ENCODE measurements at places on chromosomes 2 and 18.

DNA sequence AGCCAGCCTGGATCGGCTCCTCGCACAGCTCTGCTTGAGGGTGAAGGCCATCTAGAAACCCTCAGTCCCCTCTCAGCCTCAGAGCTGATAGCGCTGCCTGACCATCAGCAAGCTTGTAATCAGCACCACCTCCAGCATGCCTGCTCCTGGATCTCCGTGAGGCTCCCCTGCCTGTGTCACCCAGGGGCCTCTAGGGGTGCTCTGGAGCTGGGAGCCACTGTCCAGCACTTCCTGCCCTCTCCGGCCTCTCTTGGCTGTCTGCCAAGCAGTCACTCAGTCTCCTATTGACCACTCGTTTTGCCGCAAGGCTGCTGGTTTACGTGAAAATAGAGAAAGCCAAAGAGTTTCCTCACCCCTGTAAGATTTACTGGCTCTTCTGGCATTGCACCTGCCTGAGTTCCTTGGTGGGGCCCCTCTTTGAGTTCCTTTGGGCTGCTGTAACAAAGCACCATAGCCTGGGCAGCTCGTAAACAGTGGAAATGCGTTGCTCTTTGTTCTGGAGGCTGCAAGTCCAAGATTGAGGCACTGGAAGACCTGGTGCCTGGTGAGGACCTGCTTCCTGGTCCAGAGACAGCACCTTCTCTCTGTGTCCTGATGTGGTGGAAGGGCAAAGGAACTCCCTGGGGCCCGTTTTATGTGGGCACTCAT is 17.9 kb downstream of the CAPN10 start:
- DNase-seq, result no peak

DNA sequence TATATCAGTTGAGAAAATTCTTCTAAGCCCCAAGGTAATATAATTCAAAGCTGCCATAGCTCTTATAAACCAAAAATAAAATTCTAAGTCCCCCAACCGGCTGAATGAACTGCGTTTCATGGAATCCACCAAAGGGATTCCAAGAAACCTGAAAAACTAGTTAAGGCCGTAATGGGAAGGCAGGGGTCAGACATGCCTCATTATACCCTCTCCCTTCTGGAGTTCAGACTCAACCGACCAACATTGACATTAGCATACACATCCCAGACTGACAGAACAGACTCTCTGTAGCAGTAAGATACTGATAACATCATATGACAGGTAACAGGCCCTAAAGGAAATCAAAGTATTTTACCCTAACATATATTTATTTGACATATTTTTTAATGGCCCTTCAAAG is 31.4 kb upstream of the PHLPP1 start:
- no peak for DNase-seq

DNA sequence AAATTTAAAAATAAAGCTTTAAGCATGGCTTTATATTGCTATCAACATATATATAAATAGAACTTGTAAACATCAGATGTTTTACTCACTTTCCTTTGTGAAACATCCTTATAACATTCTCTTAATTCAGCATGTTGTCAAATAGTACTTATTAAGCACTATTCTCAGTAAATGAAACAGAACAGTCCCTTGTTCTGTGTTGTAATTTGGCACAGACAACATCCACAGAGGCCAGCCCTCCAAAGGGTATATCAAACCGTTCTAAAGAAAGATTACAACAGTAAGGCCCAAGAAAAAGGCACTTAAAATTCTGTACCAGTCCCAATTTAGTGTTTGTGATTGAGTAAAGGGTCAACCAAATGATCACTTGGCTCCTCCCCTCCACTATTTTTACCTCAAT is 46.0 kb downstream of the GAREM1 start:
- DNase-seq, result no peak

DNA sequence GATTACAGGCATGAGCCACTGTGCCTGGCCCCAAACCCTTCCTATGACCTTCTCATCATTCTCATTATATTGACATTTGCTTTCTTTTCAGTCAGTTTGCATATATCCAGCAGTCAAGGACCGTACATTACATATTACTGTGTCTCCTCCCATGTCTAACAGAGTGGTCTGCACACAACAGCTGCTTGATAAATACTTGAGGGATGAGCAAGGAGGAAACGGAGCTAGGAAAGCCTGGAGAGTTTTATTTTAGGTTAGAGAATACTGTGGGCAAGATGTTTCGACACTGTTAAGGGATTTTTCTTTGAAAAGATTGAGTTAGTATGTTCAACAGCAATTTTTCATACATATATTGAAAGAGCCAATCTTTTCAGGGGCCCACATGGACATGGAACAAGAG is 76.2 kb upstream of the CHRNA1 start:
- no peak for DNase-seq

DNA sequence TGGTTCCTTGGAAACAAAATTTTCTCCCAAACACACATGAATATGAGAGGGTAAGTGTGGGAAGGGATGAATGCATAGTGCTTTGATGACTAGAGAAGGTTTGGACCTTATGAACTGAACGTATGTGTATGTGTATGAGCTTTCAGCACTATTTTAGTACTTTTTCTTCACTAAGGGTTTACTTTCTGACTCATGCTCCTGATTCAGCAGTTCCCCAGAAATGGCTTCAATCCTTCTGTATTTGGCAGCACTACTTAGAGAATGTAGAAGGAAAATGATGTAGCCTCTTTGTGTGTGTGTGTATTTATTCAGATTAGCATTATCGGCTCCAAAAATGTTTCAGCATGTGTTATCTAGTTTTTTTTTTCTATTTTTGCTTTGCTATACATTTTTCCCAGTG is 22.2 kb downstream of the KCNJ3 start:
- no peak for DNase-seq

DNA sequence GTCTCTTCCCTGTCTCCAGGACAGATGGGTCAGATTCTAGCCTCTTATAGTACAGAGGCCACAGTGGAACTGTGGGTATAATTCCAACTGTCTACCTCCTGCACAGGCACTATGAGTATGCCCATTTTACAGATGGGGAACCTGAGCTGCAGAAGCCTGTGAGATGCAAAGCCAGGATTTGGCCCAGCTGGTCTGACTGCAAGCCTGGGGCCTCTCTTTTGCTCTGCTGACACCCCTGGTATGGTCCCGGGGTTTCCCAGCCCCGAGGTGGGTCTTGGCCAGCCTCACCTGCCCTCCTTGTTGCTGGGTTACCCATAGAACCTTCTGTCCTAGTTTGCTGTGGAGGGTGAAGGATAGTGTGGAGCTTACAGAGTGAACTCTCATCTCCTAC is 9.8 kb downstream of the HS6ST1 start:
- DNase-seq, result no peak

DNA sequence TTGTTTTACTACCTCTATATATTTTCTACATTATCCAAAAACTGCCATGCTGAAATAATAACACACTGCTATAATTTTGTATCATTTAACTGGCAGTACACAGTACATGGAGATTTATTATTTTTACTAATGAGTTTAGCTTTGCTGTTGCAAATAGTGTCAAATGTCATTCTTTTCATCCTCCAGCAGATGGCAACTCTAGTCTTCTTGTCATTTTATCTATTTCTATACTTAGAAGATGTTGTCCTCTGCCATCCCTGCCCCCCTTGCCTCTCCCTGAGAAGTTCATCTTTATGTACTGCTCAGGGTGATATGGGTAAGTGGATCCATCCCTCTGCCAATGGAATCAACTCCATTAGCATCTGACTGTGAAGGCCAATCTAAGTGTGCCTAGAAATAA is 21.7 kb upstream of the LRRTM1 start:
- no peak for DNase-seq

GRCh38 chr2:131542438-131543384 is 15.0 kb downstream of the CCDC74A start:
- no peak for DNase-seq

- no peak for DNase-seq
Measured at GRCh38 chr2:46267616-46268015, 29.6 kb upstream of the EPAS1 start.

GRCh38 chr2:146081459-146081858 is 1561.5 kb upstream of the ZEB2 start:
- no peak for DNase-seq

GRCh38 chr2:230048010-230048671 is 20.6 kb downstream of the SLC16A14 start:
- DNase-seq, result no peak

DNA sequence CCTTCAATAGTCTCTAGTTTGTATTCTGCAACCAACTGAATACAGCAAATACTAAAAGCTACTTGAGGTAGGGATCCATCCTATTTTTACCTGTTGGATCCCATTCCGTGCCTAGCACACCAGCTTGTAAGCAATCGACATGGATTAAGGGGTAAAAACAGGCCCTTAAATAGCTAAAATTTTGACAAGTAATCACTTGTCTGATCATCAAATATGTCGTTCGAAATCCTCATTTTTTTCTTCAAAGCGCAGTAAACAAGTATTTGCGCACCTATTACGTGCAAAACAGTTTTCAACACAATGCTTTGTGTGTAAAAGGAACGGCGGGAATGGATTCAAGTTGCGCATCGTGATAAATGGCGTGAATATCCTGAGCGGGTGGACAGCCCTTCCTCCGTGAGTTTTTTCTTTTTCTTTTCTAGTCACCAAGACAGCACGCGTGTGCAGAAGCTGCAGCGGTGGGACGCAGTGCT is 1.4 kb upstream of the ACVR2A start:
- no peak for DNase-seq

- DNase-seq, result no peak
Measured at GRCh38 chr18:45324495-45325113, 290.7 kb upstream of the SLC14A2 start.

- DNase-seq, result no peak
Measured at GRCh38 chr2:46846536-46846935, 69.1 kb downstream of the MCFD2 start.

- no peak for DNase-seq
Measured at GRCh38 chr18:27967913-27968824, 208.8 kb downstream of the CDH2 start.

- DNase-seq, result no peak
Measured at GRCh38 chr2:168137510-168138180, 109.8 kb downstream of the STK39 start.

- DNase-seq, result no peak
Measured at GRCh38 chr2:30679426-30680088, 127.7 kb downstream of the CAPN13 start.

- DNase-seq, result no peak
Measured at GRCh38 chr2:112636605-112637288, 9.0 kb upstream of the SLC20A1 start.

GRCh38 chr18:48947092-48947491 is 3.7 kb downstream of the SMAD7 start:
- no peak for DNase-seq
